ENCODE measurements at places on chromosomes 3 and 15.
A peak's percentile ranks its signal among the peaks of the same experiment; 100 is the strongest.

- no peak for DNase-seq
These were observed 11.4 kb downstream of the CRABP1 start for GRCh38 chr15:78351539-78351938.

DNA sequence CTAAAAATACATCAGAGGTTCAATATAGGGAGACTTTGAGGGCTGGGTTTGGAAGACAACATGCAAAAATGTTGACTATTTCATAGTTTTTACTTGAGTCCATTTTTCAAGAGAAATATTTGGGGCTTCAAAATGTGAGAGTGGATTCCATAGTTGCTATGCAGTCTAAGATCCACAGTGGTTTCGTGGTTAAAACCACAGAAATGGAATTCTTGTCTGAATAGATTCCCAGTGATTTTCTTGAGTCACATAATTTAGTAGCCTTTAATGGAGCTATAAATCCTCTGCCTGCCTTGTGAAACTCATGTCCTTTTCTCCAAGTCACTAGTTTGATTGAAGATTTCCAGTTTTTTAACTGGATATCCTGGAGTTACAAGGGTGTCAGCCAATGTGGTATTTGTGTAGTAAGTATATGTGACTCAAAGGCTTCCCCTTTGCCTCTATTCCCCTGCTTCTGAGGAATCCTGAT, 94.7 kb upstream of the RBMS3 start:
- DNase-seq = no peak

DNA sequence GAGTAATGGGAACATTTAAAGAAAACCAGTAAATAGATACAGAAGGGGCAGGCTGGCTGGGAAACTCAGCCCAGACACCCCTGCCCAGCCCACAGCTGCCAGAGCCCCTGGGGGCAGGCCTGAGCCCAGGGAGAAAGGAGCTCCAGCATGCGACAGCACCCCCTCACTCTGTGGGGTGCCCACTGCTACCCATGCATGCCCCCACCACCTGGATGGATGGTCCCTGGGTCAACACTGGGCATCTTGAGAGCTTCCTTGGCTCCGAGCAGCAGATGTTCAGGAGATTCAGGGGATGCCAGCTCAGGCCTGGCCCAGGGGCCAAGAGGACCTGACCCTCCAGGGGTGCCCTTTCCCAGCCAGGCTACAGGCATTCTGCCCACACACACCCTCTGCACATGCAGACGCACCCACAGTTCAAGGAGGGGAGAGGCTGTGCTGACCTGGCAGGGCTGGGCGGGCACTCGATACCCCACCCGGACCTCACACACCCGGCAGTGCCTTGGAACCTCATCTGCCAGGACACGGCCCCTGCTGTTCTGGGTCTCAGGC, 31.5 kb downstream of the PTH1R start:
- DNase-seq = no peak

- no peak for DNase-seq
These were observed 63.0 kb upstream of the CFAP161 start for GRCh38 chr15:81071120-81071519.

DNA sequence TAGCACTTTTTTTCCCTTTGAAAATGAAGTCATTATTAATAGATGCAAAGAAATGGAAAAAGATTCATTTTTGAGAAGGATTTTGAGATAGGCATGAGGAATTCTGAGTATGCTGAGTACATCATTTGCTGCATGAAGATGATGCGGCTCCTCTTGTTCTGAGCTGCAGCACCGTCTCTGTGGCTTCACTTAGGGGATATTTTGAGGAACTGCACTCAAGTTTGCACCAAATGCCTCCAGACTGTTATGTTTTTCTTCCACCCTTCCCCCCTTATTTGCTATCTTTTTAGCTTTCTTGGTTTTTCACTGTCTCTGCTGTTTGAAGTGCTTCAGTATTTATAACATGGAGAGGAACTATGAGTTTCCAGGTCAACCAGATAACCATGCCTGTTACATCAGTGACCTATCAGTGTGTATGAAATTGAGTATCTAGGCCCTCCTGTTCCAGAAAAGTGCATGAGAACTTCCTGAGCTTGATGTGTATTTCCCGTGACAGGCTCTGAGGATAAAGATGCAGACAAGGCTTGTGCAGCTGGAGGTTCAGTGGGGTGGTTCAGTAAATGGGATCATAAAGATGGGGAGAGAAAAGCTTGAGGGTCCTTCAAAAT, 128.7 kb downstream of the PDCD6IP start:
- DNase-seq = no peak

DNA sequence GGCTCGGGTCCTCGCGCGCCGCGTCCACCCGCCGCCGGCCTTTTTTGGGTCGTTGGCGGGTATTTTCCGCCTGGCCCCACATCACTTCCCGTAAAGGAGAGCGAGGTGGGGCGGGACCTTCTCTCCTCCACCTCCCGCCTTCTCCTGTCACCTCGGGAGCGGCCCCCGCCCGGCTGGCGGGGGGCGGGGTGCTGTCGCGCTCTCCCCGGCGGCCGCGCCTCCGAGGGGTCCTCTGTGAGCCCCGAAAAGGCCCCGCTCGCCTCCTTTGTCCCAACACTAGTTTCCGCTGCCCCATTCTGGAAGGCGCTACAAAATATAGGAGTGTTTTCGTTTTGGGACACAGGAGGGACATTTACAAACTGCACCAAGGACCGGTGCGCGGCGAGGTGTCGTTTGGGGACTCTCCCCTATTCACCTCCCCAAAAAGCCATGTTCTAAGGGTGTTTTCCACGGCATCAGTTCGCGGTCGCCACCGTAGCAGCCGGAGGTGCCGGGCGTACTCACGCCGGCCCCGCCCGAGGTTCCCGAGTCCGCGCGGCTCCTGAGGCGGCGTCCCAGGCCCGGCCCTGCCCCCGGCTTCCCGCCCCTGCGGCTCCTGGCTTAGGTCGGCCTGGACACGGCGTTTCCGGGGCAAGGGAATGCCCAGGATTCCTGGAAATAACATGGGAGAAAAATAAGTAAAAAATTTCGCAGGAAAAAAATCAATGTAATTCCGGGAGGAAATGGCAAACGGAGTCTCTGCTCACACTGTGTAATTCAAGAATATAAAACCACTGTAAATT, at the start of gene RAB27A:
TSS of gene RAB27A (minus strand) at position 68 of the 782 bp plus-strand sequence. CDS start 54,879 bp downstream, outside the sequence.
- DNase-seq = peak; percentile 73

DNA sequence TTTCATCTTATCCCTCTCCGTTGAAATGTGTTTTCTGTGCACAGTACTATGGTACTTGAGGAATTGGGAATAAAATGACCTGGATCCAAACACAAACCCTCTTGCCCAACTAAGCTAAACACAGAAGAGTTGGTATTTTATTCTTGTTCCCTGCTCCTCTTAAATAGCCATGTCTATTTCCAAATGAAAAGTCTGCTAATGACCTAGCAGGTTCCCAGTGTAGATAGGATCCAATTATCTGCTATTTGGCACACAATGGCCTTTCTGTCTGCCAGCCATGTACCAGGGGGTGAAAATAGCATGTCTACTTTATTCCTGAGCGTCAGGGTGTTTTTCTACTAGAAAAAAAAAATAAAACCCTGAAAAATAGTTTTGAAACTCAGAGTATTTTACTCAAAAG, 657.0 kb upstream of the NAALADL2 start:
- no peak for DNase-seq

All from SHP77 (cell line).